IMR-90 (cell line): ENCODE measurements at places on chromosomes 1 and 21. TPM values are rescaled to one million over a fixed set of nuclear protein-coding genes. Genes with fewer than 3 reads are reported as not detected.

DNA sequence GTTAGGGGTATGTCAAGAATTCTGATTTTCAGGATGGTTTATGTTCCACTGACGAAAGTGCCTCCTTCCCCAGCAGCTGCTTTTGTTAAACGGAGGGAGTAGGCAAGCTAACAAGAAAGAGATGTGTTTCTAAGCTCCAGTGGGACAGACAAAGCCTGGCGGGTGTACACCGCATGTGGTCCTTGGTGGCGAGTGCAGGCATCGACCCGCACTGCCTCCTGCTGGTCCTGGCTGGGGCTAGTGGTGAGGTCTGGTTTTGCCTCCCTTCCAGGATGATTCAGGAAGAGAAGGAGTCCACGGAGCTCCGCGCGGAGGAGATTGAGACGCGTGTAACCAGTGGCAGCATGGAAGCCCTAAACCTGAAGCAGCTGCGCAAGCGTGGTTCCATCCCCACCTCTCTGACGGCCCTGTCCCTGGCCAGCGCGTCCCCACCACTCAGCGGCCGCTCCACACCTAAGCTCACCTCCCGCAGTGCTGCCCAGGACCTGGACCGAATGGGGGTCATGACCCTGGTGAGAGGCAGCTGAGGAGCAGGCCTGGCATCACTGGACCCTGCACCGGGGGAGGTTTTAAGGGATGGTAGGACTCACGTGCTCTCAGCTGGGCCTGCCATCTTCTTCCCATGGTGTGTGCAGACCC is 29.0 kb downstream of the PPFIA4 start:
- H3K4me1 ChIP-seq, result peaks cover 3% of the 10 kb centered on the region; the same call in 1 of the 2 replicates
- H3K27me3 ChIP-seq, result peaks cover 3% of the 10 kb centered on the region; the same call in 1 of the 2 replicates
- H3K36me3 ChIP-seq, result peaks cover 17% of the 10 kb centered on the region
- no peak overlapping the region for H3K27ac ChIP-seq
- no peak overlapping the region for H3K4me3 ChIP-seq
- no peak for DNase-seq

OR2T35 gene
- not detected in 2 replicates for polyA plus RNA-seq

TNNT2 gene
- 1.2 TPM in 2 replicates for polyA plus RNA-seq

CLDN17 gene
- not detected in 2 replicates for polyA plus RNA-seq

DNA sequence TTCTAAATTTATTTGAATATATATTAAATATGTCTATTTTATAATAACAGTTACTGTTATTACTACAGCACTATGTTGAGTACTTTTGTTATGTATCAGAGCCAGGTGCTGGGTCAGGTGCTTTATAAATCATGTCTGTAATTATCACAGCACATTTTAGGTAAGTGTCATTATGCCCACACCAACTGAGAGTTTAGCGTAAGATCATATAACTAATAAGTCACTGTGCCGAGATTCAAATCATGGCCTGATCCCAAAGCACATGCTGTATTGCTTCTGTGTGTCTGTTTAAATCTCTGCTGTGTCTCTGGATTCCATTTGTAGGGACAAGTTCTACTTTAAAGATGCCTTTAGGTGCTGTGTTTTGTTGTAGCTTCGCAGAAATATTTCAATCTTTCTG is 1.9 kb downstream of the GPSM2 start:
- DNase-seq, result no peak
- H3K4me3 ChIP-seq, result no peak overlapping the region
- no peak overlapping the region for H3K27ac ChIP-seq
- no peaks in the 10 kb centered on the region for H3K27me3 ChIP-seq

GUCA2B gene
- polyA plus RNA-seq, result not detected in 2 replicates
